ENCODE measurements at places on chromosomes 12 and 14.

DNA sequence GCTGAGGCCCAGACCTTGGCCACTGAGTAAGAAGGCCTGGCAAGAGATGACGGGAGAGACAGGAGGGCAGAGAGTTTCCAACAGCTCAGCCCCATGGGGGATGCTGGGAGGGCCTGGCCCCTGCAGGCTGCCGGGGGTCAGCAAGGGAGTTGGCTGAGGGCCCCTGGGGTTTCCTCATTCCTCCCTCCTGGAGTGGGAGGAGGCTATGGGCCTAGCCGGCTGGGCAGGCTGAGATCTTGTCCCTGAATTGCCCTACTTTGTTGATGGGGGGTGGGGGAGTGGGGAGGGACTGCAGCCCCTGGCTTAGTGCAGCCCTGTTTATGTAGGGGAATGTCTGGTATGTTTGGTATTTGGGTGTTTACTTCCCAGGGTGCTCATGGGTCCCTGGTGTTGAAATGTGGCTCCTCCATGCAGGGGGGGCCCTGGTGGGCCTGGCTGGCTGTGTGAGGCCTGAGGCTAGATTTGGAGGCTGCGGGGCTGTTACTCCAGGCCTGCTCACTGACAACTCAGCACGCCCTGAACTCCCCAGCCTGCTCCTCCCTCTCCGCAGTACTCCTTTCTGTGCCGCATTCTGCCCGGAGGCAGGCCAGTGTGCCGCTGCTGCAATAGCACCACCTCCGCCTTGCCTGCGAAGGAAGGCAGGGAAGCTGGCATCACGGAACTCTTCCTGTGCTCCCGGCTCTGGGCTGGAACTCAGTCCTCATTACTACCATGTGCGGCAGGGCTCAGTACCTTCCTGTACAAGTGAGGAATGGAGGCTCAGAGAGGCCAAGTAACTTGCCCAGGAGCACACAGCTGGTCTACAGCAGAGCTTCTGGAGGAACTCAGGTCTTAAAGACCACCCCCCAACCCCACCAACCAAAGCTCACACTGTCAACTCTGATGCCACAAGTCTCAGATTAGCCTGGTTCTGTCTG is 25.3 kb downstream of the JDP2 start:
- peak; percentile 92 for DNase-seq

- no peak for DNase-seq
Observed at GRCh38 chr12:109617491-109617890, 43.9 kb downstream of the MVK start.

DNA sequence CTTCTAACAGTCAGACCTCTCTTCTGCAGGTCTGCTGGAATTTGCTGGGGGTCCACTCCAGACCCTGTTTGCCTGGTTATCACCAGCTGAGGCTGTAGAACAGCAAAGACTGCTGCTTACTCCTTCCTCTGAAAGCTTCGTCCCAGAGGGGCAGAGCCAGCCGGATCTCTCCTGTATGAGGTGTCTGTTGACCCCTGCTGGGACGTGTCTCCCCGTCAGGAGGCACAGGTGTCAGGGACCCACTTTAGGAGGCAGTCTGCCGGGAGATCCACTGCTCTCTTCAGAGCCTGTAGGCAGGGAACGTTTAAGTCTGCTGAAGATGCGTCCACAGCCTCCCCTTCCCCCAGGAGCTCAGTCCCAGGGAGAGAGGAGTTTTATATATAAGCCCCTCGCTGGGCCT is 125.1 kb downstream of the SOX5 start:
- no peak for DNase-seq

- peak; percentile 61 for DNase-seq
Observed at GRCh38 chr14:64266239-64266638, 27.9 kb downstream of the ESR2 start.

GRCh38 chr12:53103860-53104305 is 597 bp downstream of the SOAT2 start:
- no peak for DNase-seq

DNA sequence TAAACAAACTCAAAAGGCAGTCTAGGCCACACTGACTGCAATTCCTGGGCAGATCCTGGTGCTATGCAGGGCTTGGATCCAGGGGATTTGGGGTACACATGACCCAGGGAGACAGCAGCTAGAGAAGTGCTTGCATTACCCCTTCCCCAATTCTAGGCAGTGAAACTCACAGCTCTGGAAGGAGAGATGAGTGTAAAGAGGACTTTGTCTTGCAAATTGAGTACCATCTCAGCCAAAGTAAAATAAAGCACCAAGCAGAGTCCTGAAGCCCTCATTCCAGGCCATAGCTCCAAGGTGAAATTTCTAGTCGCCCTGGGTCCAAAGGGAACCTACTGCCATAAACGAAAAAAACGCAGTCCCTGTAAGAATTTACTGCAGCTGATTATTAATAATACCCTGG is 644.9 kb upstream of the FLRT2 start:
- no peak for DNase-seq

GRCh38 chr14:104161602-104162367 is 23.4 kb downstream of the KIF26A start:
- no peak for DNase-seq

DNA sequence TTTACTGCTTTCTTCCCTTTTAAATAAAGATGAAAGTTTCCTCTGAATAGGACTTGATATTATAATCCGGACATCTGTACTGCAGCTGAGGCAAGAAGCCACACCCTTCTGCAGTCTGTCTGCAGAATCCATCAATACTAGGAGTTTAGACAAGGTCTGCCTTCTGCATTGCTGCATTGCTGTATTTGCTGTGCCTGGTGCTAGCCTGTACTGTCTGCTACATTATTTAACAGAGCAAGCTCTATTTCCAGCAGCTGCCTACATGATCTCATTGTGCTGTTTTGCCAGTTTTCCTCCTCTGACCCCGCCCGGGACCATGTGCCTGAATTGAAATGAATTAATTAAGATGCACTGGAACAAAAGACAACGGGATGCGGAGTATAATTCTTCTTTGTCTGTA is 1.7 kb downstream of the TUBA1A start:
- peak; percentile 63 for DNase-seq

GRCh38 chr12:39959031-39959430 is 146.8 kb downstream of the SLC2A13 start:
- DNase-seq: no peak

DNA sequence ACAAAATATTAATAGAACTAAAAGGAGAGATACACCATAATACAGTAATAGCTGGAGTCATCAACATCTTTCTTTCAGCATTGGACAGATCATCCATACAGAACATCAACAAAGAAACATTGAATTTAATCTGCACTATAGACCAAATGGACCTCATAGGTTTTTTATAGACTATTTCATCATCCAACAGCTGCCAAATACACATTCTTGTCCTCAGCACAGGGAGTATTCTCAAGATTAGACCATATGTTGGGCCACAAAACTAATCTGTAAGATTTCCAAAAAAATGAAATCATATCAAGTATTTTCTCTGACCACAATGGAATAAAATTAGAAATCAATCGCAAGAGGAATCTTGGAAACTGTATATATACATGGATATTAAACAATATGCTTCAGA is 86.9 kb downstream of the FSCB start:
- peak; percentile 6 for DNase-seq

GRCh38 chr14:67240168-67240932 is 885 bp upstream of the PALS1 start:
- DNase-seq: no peak

- no peak for DNase-seq
Observed at GRCh38 chr12:32155961-32156529, 49.4 kb downstream of the BICD1 start.

DNA sequence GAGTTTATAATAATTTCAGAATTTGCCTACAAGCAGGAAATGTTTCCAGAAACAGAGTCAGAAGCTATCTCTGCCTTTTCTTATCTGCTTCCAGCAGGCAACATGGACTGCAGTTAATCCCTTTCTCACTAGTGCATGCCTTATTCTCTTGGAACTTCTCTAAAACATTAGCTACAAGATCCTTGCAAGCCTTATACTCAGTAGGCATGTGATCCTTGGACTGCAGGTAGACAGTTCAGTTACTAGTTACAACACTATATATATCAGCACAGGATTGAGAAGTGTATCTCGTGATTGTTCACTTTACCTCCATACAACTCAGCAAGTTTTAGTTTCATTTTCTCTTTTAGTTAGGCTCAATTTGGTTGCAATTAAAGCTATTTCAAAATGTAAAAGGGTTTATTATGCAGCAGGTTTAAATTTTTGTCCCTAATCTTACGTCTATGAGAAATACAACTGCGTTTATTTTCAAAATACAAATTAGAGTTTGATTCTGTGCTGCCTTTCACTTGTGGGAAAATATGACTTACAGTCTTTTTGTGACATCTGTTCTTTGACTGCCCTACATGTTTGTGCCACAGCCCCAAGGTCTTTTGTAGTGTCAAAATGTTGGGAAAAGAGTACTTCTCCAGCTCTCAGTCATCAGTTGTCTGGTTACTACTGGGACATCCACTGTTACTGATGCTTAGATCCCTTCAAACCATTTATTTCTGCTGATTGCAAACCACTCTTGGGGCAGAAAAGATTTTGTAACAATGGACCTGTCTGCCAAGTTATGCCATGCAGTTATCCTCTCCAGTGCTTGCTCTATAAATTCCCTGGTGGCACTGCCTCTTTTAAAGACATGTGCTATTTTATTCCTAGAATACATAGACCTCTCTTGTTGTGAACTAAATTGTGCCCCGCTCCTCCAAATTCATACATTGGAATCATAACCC is 709.0 kb upstream of the FOXG1 start:
- no peak for DNase-seq

- DNase-seq: no peak
Observed at GRCh38 chr12:133058203-133059113, 21.1 kb downstream of the ZNF84 start.

DNA sequence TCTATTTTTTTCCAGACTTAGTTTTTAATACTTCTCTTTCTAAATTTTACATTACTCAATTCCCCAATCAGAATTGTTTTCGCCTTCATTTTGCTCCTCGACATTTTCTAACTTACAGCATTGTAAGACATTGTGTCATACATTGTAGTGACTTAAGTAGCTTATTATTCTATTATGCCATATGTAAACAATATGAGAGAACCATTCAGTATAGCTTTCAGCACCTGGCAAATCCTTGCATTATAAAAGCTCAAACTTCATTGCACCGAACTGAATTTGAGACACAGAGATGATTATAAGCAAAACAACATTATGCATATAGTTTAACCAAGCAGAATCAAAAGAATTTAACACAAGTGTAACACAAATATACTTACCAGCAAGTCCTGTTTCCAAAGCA is 46.8 kb downstream of the EXOC5 start:
- DNase-seq: no peak

DNA sequence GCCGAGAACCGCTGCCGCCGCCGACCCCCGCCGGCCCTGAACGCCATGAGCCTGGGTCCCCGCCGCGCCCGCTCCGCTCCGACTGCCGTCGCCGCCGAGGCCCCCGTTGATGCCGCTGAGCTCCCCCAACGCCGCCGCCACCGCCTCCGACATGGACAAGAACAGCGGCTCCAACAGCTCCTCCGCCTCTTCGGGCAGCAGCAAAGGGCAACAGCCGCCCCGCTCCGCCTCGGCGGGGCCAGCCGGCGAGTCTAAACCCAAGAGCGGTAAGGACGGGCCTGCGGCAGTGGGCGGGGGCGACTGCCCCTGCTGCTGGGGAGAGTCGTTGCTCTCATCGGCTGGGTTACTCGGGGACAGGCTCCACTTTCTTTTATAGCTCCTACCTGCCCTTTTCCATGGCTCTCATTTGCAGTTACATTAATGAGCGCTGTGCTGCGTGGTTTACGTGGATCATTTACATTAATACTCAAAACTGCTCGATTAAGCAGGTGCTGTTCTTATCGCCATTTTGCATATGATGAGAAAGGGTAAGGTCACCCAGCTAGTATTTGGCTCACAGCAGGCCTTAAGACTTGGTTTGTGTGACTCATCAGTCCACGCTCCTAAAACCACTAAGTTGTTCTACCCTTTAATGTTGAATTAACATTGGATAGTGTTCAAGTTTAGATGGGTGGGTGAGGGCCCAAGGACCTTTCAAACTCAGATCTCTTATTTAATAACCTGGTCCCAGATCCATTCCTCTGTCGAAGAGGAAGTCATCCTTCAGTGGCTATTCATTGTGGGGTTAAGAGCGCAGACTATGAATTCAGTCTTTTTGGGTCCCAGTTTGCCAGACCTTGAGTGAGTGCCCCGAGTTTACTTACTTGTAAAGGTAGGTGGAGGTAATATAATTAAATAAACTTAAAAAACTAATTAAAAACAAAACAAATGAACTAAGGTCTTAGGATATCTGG is 823 bp downstream of the RNF10 start:
- DNase-seq: peak; percentile 67

DNA sequence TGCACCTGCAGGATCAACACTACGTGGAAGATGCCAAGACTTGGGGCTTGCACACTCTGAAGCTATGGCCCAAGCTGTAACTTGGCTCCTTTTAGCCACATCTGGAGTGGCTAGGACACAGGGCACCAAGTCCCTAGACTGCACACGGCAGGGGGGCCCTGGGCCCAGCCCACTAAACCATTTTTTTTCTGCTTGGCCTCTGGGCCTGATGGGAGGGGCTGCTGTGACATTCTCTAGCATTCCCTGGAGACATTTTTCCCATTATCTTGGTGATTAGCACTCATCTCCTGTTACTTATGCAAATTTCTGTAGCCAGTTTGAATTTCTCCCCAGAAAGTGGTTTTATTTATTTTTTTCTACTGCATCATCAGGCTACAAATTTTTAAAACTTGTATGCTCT is 1080.7 kb downstream of the LRFN5 start:
- no peak for DNase-seq

GRCh38 chr12:102799229-102799628 is 117.8 kb downstream of the PAH start:
- DNase-seq: no peak
